ENCODE measurements at places on chromosomes 11 and 22.

- DNase-seq, result no peak
Measured at GRCh38 chr22:33756508-33756949, 163.7 kb downstream of the LARGE1 start.

DNA sequence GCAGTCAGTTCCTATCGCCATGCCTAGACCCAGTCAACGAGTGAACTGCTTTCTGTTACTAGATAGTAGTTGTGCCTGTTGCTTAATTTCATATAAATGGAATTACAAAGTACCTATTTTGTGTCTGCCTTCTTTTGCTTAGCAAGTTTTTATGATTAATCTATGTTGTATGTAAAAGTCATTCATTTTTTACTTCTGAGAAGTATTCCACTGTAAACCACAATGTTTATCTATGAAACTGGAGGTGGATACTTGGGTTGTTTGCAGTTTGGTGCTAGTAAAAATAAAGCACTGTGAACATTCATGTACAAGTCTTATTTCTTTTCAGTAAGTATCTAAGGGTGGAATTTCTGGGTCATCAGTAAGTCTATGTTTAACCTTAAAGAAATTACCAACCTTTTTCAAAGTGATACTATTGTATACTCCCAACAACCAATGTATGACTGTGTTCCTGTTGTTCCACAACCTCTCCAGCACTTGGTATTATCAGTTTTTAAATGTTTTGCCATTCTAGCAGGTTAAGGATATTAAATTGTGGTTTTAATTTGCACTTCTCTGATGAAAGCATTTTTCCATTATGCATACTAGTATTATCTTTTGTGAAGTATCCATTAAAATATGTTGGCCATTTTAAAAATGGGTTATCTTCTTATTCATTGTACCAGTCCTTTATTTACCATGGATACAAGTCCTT lies 68.2 kb downstream of the DNAJC24 start:
- peak; percentile 74 for DNase-seq

- DNase-seq, result no peak
Measured at GRCh38 chr22:19376247-19376646, 55.3 kb downstream of the HIRA start.

- no peak for DNase-seq
Measured at GRCh38 chr22:41987276-41987675, 11.3 kb upstream of the WBP2NL start.

GRCh38 chr11:109480251-109480650 lies 58.3 kb downstream of the C11orf87 start:
- DNase-seq, result no peak

GRCh38 chr11:2898366-2899079 lies 12.9 kb upstream of the CDKN1C start:
- peak; percentile 93 for DNase-seq

GRCh38 chr11:34021977-34022735 lies 29.4 kb upstream of the CAPRIN1 start:
- no peak for DNase-seq

DNA sequence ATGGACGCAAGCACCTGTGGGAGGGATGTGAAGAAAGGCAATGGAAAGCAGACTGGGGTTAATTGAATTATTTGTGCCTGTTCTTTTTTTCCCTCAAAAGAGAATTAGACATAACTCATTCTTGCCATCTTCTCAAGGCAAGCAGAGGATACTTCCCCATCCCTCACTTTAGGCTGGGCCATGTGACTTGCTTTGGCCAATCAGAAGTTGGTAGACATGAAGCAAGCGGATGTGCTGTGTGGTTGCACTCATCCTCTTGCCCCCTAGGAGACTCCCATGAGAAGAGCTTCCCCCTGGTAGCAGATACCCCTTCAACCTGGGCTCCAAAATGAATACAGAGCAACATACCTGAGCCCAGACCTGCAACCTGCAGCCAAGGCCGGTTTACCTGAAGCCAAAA lies 124.4 kb upstream of the ZC3H12C start:
- no peak for DNase-seq

DNA sequence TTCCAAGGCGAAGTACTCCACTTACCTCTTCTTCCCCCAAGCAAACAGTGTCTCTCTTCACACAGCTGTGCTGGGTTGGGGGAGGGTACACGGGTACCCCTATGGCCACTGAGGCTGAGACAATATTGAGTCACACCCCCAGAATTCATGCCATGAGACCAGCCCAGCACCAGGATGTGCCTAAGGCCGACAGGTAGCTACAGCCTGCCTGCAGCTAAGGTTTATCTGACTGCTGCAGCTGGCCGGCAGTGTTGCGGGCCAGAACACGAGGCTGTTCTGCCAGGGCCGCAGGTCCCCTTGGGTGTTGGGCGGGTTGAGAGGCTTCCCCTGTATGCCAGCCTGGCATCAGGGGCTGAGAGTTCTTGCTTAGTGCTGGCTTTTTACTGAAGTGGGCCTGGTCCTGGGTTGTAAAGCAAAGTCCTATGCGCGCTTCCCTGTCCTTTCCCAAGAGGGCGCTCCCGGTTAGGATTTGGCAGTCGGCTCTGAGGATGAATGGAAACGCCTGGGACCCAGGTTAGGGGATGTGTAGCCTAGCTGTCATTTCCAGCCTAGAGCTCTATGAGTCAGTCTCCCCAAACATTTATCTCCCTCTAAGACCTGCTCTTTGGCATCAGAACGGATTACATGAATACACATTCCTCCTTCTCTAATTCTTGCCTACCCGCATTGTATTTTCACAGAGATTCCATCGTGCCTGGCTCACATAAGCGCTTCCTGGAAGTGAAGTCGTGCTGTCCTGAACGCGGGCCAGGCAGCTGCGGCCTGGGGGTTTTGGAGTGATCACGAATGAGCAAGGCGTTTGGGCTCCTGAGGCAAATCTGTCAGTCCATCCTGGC lies 7.1 kb downstream of the USP18 start:
- peak; percentile 100 for DNase-seq

DNA sequence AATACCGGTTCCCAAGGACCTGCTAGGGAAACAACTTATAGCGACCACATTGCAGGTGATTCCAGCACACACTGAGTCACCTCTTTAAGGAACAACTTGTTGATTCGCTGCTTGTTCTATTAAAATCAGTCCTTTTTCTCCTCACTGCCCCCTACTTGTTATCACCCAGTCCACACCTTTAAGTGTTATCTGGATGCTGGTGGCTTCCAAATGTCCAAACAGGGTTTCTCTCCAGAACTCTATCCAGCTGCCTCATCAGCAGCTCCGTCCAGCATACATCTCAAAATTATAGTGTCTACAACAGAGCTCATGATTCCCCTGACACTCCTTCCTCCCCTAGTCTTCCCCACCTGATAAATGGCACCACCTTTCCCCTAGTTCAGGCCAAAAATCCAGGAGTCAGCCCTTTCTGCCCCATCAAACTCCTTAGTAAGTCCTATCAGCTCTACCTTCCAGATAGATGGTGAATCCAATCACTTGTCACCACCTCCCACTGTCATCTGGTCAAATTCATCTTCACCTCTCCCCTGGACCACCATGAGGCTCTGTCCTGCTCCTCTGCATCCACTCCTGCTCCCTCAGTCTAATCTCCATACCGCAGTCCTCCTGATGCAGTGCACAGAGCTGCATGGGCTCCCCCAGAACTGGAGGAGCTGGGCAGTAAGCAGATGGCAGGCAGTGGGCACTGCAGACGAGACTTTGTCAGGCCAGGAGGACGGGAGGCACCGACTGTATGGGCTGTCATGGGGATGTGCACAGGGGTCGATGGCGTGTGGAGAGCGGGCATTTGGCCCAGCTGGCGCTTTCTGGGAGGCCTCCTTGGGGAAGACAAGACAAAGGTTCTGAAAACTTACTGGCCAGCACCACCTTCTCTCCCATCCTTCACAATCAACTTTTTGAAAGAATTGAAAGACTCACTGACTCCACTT lies 19.3 kb downstream of the IL10RA start:
- DNase-seq, result no peak

DNA sequence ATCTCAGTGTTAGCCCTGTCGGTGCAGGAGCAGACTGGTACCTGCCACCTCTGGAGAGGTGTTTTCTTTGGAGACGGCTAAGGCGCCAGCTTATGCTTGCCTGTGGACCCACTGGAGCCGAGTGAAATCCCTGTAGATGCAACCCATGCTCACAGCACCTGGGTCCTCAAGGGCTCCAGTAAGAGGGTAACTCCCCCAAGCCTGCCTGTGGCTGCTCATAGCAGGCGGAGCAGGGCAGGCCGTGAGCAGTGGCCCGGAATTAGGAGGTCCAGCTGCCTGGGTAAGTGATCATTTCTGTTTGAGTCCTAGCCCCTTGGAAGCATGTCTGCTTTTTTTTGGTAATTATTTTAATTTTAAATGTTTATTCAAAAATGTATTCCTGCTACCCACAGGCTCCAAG lies 43.8 kb downstream of the NAT10 start:
- no peak for DNase-seq

DNA sequence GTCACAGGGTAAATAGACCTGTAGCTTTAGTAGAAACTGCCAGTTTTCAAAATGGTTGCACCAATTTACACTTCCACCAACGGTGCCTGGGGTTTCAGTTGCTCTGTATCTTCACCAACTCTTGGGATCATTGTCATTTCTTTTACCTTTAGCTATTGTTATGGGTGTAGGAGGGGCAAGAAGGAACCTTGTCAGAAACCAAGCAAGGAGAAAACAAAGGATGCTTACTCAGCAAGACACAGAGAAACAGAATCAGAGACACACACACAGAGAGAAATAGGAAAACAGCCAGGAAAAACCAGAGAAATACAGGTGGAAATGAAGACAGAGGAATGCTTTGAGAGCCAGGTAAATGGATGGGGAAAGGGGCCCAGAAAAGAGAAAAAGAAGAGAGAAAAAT lies 367.6 kb downstream of the MIAT start:
- no peak for DNase-seq

GRCh38 chr11:108654994-108655631 lies 9.8 kb upstream of the DDX10 start:
- DNase-seq, result peak; percentile 63

GRCh38 chr11:12183827-12184620 lies 73.6 kb downstream of the MICAL2 start:
- no peak for DNase-seq

DNA sequence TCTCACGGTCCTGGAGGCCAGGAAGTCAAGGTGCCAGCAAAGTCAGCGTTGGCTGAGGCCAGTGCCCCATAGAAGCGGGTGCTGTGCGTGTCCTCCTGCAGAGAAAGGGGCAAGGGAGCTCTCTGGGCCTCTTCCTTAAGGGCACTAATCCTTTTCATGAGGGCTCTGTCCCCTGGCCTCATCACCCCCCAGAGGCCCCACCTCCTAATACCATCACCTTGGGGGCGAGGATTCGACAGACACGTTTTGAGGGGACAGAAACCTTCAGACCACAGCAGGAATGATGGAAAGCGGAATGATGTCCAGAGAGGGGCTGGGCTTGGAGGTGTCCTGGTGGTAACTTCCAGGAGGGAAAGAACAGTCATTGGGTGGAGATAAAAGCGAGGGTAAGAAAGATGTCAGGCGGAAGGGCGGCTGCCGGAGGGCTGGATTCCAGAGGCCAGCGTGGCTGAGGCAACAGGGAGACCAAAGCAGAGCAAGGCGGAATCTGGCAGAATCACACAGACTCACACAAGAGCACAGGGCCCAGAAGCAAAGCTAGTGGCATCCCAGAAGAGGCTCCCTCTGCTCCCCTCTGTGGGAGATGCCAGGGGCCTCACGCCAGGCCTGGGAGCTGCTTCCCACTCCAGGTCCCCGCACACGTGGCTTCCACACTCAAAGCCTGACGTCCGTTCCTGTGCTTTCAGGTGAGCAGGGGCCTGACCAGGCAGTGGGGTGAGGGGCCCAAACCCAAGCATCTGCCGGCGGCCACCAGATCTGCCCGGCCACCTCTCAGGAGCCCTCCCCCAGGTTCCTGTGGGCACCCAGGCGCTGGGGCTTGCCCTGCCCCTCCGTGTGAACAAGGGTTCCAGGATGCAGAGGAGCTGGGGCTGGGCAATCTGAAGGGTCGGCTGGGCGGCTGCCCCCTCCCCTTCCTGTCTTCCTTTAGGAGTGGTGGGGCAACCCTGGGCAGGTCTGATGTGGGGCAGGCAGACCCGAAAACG lies 784.5 kb downstream of the BRD1 start:
- DNase-seq, result no peak

GRCh38 chr11:80451105-80451504 lies 1010.3 kb upstream of the TENM4 start:
- DNase-seq, result no peak

- DNase-seq, result no peak
Measured at GRCh38 chr11:93858121-93858775, 7.8 kb upstream of the VSTM5 start.

DNA sequence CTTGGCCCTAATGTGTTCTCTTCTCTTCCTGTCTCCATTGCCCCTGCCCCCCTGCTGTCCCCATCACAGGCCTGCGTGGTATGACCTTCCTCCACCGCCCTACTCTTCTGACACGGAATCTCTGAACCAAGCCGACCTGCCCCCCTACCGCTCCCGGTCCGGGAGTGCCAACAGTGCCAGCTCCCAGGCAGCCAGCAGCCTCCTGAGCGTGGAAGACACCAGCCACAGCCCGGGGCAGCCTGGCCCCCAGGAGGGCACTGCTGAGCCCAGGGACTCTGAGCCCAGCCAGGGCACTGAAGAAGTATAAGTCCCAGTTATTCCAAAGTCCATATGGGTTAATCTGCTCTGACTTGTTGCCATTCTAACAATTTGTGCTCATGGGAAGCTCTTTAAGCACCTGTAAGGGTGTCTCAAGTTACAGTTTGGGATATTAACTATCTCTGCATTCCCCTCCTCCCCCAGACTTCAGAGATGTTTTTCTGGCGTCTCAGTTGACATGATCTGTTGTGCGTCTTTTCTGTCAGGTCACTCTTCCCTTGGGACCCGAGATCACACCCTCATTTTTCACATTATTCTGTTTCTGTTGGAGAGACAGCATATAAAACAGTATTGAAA lies 60.0 kb downstream of the COMMD9 start:
- DNase-seq, result no peak

DNA sequence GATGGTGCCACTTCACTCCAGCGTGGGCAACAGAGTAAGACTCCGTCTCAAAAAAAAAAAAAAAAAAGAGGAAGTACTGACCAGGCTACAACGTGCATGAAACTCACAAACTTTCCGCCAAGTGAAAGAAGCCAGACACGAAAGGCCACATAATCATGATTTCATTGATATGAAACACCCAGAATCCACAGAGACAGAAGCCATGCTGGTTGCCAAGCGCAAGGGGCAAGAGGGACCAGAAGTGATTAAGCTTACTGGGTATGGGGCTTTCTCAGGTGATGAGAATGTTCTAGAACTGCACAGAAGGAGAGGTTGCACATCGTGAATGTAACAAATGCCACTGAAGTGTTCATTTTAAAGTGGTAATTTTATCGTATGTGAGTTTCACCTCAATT lies 60.9 kb downstream of the CELSR1 start:
- DNase-seq, result no peak

- DNase-seq, result no peak
Measured at GRCh38 chr11:897253-898142, 13.1 kb downstream of the CHID1 start.

GRCh38 chr11:84963240-84963639 lies 663.9 kb downstream of the DLG2 start:
- no peak for DNase-seq

- DNase-seq, result peak; percentile 7
Measured at GRCh38 chr11:70524096-70524922, 126.0 kb downstream of the CTTN start.

DNA sequence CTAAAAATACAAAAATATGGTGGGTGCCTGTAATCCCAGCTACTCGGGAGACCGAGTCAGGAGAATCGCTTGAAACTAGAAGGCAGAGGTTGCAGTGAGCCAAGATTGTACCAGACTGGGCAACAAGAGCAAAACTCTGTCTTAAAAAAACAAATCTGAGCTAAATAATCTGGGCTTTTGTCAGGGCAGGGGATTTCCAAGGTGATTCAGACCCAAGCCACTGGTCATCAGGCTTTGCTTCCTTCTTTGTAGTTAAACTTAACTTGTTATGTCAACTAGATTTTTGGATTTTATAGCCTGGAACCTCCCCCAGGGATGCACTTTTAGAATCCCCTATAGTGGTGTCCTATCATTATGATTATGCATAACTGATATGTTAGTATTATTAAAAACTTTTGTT lies 27.0 kb upstream of the SLC22A8 start:
- DNase-seq, result no peak
